PC-3 (cell line): ENCODE measurements at places on chromosomes 2 and 18.

DNA sequence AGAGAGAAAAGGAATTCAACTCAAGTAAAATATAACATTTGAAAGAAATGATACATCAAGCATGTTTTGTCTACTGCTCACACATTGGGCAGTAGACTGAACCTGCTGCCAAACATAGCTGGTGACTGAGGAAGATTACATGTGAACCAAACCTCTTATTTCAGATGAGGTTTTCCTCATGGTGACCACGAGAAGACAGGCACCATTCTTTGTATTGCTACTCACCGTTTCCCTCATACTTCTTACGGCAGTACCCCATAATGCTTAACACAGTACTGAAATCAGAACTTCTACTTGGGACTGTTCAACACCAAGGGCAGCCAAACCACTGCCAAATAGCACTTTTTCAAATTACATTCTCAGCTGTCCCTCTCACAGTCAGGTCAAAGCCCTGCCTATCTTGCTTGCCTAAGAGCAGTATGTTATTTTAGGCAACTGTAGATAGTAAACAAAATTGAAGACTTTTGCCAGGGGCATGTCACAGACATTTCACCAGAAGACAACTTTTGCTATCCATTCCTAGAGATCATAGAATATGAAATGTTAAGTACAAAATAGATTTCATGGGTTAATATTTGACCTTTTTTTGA is 167.1 kb upstream of the DOK6 start:
- H3K4me1 ChIP-seq: no peaks in the 10 kb centered on the region
- H3K4me3 ChIP-seq: no peak overlapping the region
- no peak overlapping the region for H3K27ac ChIP-seq
- no peaks in the 10 kb centered on the region for H3K27me3 ChIP-seq

DNA sequence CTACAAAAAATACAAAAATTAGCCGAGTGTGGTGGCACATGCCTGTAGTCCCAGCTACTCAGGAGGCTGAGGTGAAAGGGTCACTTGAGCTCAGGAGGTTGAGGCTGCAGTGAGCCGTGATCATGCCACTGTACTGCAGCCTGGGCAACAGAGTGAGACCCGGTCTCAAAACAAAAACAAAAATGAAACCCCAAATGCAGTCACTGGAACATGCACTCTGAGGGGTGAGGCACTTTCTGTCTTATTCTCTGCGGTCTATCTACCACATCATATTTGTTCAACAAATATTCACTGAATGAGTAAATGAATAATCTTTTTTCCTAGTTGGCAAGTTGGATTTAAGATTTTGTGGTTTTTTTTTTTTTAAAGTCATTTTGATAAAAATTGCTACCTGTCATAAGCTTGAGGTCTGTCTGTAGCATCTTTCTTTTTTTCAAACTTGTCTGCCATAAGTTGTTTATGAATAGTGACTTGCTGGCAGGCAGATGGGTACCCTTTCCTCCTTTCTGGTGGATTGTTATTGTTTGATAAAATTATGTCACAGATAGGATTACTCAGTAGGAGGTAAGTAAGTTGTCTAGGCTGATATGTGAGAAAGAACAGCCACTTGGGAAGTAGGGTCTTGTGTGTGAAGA is 11.8 kb downstream of the CHRNA1 start:
- peak; percentile 27 for DNase-seq
- no peaks in the 10 kb centered on the region for H3K27me3 ChIP-seq
- H3K4me1 ChIP-seq: peaks cover 20% of the 10 kb centered on the region
- no peak overlapping the region for H3K4me3 ChIP-seq
- no peak overlapping the region for H3K27ac ChIP-seq

GRCh38 chr2:192675681-192676080 is 480.9 kb upstream of the TMEFF2 start:
- no peaks in the 10 kb centered on the region for H3K4me1 ChIP-seq
- H3K27me3 ChIP-seq: no peaks in the 10 kb centered on the region
- peak; percentile 57 for DNase-seq
- no peak overlapping the region for H3K4me3 ChIP-seq
- H3K36me3 ChIP-seq: no peaks in the 10 kb centered on the region

- H3K27me3 ChIP-seq: no peaks in the 10 kb centered on the region
- peaks cover 35% of the 10 kb centered on the region for H3K4me1 ChIP-seq
- H3K36me3 ChIP-seq: peaks cover 8% of the 10 kb centered on the region; the same call in 1 of the 2 replicates
- peak overlapping the region; percentile 80 for H3K4me3 ChIP-seq
- no peak for DNase-seq
Measured at GRCh38 chr2:190882411-190882766, 1.8 kb downstream of the GLS start.

- no peaks in the 10 kb centered on the region for H3K27me3 ChIP-seq
- H3K4me3 ChIP-seq: no peak overlapping the region
- DNase-seq: no peak
- no peaks in the 10 kb centered on the region for H3K36me3 ChIP-seq
- H3K27ac ChIP-seq: no peak overlapping the region
- no peaks in the 10 kb centered on the region for H3K4me1 ChIP-seq
Measured at GRCh38 chr18:31606265-31606664, 14.6 kb downstream of the TTR start.

DNA sequence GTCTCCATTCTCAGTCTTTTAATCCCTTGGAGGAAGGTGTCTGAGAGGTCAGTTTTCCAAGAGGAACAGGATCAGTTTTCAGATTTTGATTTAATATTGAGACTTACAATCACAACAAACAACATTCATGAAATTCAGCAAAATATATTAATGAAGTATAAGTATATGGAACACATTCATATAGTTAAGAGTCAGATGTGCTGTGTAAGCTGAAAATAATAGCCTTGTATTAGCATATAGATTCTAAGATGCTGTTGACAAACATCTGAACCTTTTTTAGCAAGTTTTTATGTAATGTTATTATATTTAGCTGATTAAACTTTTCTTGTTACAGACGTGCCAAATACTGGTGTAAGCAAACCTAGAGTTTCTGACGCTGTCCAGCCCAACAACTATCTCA is 163.9 kb downstream of the PKP4 start:
- H3K4me3 ChIP-seq: no peak overlapping the region
- H3K4me1 ChIP-seq: peaks cover 12% of the 10 kb centered on the region
- no peaks in the 10 kb centered on the region for H3K27me3 ChIP-seq
- no peak for DNase-seq
- no peak overlapping the region for H3K27ac ChIP-seq

- no peak overlapping the region for H3K4me3 ChIP-seq
- H3K36me3 ChIP-seq: no peaks in the 10 kb centered on the region
- no peak overlapping the region for H3K27ac ChIP-seq
- H3K4me1 ChIP-seq: peaks cover 19% of the 10 kb centered on the region
Measured at GRCh38 chr2:118223992-118224894, 136.0 kb downstream of the INSIG2 start.

GRCh38 chr2:134736167-134736880 is 17.5 kb upstream of the TMEM163 start:
- H3K27me3 ChIP-seq: no peaks in the 10 kb centered on the region
- DNase-seq: peak; percentile 77
- no peak overlapping the region for H3K27ac ChIP-seq
- H3K4me1 ChIP-seq: peaks cover 26% of the 10 kb centered on the region

- H3K27me3 ChIP-seq: no peaks in the 10 kb centered on the region
- no peak overlapping the region for H3K27ac ChIP-seq
- no peak for DNase-seq
- peaks cover 11% of the 10 kb centered on the region; the same call in 1 of the 2 replicates for H3K4me1 ChIP-seq
- no peak overlapping the region for H3K4me3 ChIP-seq
Measured at GRCh38 chr2:38932586-38932985, 42.9 kb downstream of the ARHGEF33 start.

DNA sequence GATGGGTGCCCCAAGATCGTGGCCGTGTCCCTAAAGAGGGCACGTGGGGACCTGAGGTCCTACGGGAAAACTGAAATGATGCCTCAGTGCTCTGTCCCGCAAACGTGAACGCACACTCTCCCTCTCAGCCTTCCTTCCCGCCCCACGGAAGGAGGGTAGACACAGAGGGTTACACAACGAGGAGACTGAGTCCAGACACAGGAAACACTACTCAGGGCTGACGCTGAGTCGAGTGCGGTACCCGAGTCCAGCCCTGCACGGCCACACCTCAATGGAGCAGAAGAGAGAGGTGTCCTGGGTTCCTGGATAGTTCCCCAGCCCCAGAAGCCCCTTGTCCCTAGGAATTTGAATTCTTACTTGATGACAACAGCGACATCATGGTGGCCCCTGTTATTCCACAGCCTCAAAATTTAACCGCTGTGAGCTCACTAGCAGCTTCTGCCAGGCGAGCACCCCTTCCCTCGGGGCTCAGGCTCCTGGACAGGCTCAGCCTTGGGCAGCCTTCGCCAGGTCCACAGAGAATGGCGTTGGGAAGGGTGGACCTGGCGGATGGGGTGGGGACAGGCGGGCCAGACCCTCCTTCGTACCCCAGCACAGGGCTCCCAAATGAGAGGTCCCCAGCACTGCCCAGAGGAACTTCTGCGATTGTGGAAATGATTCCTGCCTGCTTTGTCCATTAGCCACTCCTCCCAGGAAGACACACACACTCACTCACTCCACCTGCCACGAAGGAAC is 980 bp upstream of the RNPEPL1 start:
- H3K27me3 ChIP-seq: no peaks in the 10 kb centered on the region
- H3K4me1 ChIP-seq: peaks cover 49% of the 10 kb centered on the region
- H3K4me3 ChIP-seq: peak overlapping the region; percentile 78
- H3K36me3 ChIP-seq: no peaks in the 10 kb centered on the region; the same call in 1 of the 2 replicates
- H3K27ac ChIP-seq: peak overlapping the region; percentile 7; the same call in 1 of the 2 replicates

DNA sequence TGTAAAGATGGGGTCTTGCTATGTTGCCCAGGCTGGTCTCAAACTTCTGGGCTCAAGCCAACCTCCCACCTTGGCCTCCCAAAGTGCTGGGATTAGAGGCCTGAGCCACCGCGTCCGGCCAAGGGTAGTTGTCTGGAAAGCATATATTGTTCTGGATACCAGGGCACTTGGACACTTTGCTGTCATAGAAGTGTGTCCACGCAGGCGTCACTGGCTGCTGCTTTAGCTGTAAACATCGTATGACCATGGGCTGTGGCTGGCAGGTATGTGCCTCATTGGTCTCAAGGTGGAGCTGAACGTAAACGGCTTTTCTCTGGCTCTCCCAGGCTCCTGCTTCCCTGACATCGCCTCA is 3.2 kb upstream of the GPR35 start:
- no peak overlapping the region for H3K4me3 ChIP-seq
- no peaks in the 10 kb centered on the region for H3K36me3 ChIP-seq
- H3K27me3 ChIP-seq: no peaks in the 10 kb centered on the region
- no peak overlapping the region for H3K27ac ChIP-seq

GRCh38 chr2:128304715-128305554 is 13.7 kb downstream of the HS6ST1 start:
- no peaks in the 10 kb centered on the region for H3K27me3 ChIP-seq
- peaks cover 27% of the 10 kb centered on the region for H3K4me1 ChIP-seq
- no peaks in the 10 kb centered on the region for H3K36me3 ChIP-seq
- peak overlapping the region; percentile 30; the same call in 1 of the 2 replicates for H3K4me3 ChIP-seq

- H3K36me3 ChIP-seq: no peaks in the 10 kb centered on the region
- H3K4me3 ChIP-seq: no peak overlapping the region
Measured at GRCh38 chr2:88493481-88493880, 41.0 kb upstream of the FOXI3 start.

GRCh38 chr18:73594749-73595148 is 552.9 kb downstream of the FBXO15 start:
- H3K27ac ChIP-seq: no peak overlapping the region
- no peaks in the 10 kb centered on the region for H3K4me1 ChIP-seq
- H3K27me3 ChIP-seq: no peaks in the 10 kb centered on the region

DNA sequence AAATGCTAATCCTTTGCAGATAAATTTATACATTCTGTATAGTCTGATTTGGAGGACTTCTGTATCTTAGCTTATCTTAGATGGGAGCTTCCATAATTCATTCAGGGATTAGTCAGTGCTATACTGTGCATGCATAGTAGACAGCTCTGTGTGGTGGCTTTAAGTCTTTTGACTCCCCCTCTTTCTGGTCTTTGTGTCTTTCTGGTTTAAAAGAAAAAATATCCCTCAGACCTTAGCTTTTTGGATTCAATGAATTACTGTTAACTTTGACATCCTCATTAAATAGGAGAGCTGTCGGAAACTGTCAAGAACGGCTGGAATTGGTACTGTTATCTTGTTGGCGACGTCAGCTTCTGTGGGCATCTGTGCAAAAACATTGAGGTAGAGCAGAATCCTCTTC is 130.4 kb downstream of the SPTBN1 start:
- no peak overlapping the region for H3K4me3 ChIP-seq
- peaks cover 7% of the 10 kb centered on the region for H3K36me3 ChIP-seq
- no peak overlapping the region for H3K27ac ChIP-seq
- H3K4me1 ChIP-seq: peaks cover 64% of the 10 kb centered on the region
- DNase-seq: no peak

DNA sequence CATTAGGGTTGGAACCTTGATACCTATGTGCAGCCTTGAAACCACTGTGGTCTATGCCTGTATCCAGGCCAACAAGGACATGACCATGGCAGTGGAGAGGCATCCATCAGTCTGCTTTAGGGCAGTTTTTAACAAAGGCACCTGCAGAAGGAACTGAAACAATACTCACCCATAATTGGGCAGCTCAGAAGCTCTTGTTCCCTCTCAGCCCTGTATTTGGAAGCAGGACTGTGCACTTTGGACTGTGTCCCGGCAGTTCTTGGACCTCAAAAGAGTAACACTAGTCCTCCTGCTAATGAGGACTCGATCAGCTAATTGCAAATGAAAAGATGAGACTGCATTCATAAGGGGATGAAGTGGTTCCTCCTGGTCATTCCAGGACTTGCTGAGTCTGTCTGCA is 500.2 kb upstream of the TNP1 start:
- H3K4me1 ChIP-seq: peaks cover 21% of the 10 kb centered on the region
- H3K27me3 ChIP-seq: no peaks in the 10 kb centered on the region
- H3K4me3 ChIP-seq: no peak overlapping the region
- no peak for DNase-seq

- H3K27me3 ChIP-seq: peaks cover 68% of the 10 kb centered on the region
- no peaks in the 10 kb centered on the region for H3K4me1 ChIP-seq
- H3K36me3 ChIP-seq: no peaks in the 10 kb centered on the region
- H3K27ac ChIP-seq: no peak overlapping the region
Measured at GRCh38 chr2:830419-831224, 120.0 kb upstream of the SNTG2 start.

- DNase-seq: no peak
- H3K4me3 ChIP-seq: no peak overlapping the region
- H3K36me3 ChIP-seq: no peaks in the 10 kb centered on the region
- no peaks in the 10 kb centered on the region for H3K4me1 ChIP-seq
Measured at GRCh38 chr2:118842661-118843482, 4.6 kb downstream of the EN1 start.

GRCh38 chr2:95380280-95380679 is 22.2 kb upstream of the FAHD2A start:
- H3K27ac ChIP-seq: no peak overlapping the region
- DNase-seq: no peak
- H3K27me3 ChIP-seq: no peaks in the 10 kb centered on the region
- no peak overlapping the region for H3K4me3 ChIP-seq

- no peaks in the 10 kb centered on the region for H3K36me3 ChIP-seq
- no peak overlapping the region for H3K4me3 ChIP-seq
- no peak overlapping the region for H3K27ac ChIP-seq
- H3K27me3 ChIP-seq: no peaks in the 10 kb centered on the region; the same call in 1 of the 2 replicates
Measured at GRCh38 chr2:230974096-230974913, 21.6 kb upstream of the SPATA3 start.

- no peaks in the 10 kb centered on the region for H3K4me1 ChIP-seq
- no peak for DNase-seq
- H3K36me3 ChIP-seq: peaks cover 5% of the 10 kb centered on the region; the same call in 1 of the 2 replicates
- H3K4me3 ChIP-seq: no peak overlapping the region
- no peak overlapping the region for H3K27ac ChIP-seq
Measured at GRCh38 chr2:10775831-10776230, 36.8 kb downstream of the PDIA6 start.
